Stimulated activated CD4-positive, alpha-beta T cell treated with anti-CD3 and anti-CD28 coated beads, Interleukin-12 subunit alpha, Interleukin-12 subunit beta, amount 100 ng/mL, for 4 hours (primary cell): ENCODE measurements at places on chromosomes 16 and 17.

- DNase-seq = no peak
Observed at GRCh38 chr17:64718058-64718457, 56.0 kb upstream of the SMURF2 start.

DNA sequence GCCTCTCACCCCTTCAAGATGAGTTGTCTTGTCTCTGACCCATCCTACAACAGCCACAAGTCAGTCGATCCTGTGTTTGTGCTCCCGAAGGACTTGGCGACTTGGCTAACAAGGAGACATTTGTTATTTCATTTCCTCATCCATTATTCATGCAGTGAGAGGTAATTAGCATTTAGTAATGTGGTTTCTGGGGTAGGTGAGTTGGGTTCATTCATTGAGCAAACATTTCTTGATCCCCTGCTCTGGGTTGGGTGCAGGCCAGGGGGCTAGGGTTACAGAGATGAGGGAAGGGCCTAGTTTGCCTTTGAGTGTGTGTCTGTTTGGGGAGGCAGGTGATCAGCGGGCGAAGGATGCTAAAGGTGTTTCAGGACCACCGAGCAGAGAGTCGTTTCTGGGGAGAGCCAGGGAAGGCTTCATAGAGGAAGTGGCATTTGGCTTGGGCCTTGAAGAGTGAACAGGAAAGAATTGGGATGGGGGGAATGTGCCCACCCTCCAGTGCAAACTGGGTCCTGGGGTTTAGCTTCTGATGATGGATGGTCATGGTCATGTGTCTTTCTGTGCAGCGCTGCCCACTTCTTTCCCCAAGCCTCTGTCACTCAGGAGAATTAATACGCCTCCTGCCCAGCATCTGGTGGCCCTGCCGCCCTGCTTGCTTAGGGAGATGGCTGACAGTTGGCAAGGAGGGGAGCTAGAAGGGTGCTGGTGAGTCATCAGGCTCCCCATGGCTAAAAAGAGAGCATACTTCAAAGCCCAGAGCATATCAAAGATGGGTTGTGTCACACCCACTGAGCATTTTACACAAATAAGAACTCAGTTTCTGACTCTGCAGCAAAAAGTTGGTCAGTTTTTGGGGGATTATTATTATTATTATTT is 38.5 kb downstream of the MSI2 start:
- peak; percentile 19 for DNase-seq

- peak; percentile 66 for DNase-seq
Observed at GRCh38 chr17:8994319-8994718, 27.0 kb upstream of the NTN1 start.

GRCh38 chr17:48241131-48241591 is 133.6 kb downstream of the SNX11 start:
- DNase-seq = no peak

GRCh38 chr16:60302676-60303075 is 1568.6 kb upstream of the GOT2 start:
- DNase-seq = no peak

GRCh38 chr16:83343935-83344366 is 463.8 kb upstream of the HSBP1 start:
- DNase-seq = no peak

- DNase-seq = no peak
Observed at GRCh38 chr17:40419559-40420331, 2.0 kb upstream of the TOP2A start.

GRCh38 chr17:66739553-66739952 is 95.4 kb upstream of the CACNG5 start:
- no peak for DNase-seq

- DNase-seq = no peak
Observed at GRCh38 chr16:13438064-13438463, 481.9 kb upstream of the ERCC4 start.

GRCh38 chr17:7029659-7030058 is 6.2 kb upstream of the SLC16A13 start:
- DNase-seq = no peak

- no peak for DNase-seq
Observed at GRCh38 chr16:85446951-85447692, 166.0 kb upstream of the GSE1 start.

- DNase-seq = no peak
Observed at GRCh38 chr17:69300222-69300621, 26.7 kb downstream of the ABCA5 start.

GRCh38 chr17:3574231-3574630 is 16.6 kb upstream of the TRPV3 start:
- DNase-seq = no peak

DNA sequence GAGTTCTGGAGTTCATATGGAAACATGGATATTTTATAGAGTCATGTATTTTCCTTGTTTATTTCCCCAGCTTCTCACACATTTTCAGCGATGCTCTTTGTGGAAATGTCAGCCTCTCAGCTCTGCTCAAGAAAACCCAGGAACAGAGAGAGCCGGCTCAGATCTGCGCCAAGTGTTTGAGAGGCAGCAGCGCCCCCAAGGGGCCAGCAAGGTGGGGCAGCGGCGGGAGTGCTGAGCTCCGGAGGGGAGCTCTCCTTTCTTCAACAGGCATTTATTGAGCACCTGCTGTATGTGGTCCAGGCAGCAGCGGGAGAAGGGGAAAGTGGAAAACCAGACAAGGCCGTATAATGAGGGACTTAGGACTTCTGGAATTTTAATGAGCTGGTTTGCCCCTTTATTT is 421.1 kb upstream of the C16orf82 start:
- DNase-seq = peak; percentile 42

- no peak for DNase-seq
Observed at GRCh38 chr17:37339321-37339720, 36.5 kb upstream of the C17orf78 start.

- no peak for DNase-seq
Observed at GRCh38 chr17:61219460-61219859, 180.2 kb upstream of the TBX2 start.

- DNase-seq = no peak
Observed at GRCh38 chr17:62925267-62925836, 40.7 kb upstream of the TANC2 start.

DNA sequence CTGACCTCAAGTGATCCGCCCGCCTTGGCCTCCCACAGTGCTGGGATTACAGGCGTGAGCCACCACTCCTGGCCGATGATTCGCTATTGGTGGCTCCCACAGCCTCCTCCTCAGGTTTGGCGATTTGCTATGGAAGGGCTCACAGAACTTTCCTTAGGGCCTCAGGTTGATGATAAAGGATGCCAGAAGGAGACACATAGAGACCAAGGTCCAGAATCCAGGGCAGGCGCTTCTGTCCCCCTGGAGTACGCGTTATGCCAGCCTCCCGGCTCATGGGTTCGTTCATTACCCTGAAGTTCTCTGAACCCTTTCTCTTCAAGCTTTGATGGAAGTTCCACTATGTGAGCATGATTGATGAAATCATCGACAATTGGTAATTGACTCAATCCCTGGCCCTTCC is 19.9 kb downstream of the LGALS3BP start:
- DNase-seq = no peak

GRCh38 chr16:11913425-11914079 is 2.2 kb downstream of the GSPT1 start:
- no peak for DNase-seq

- DNase-seq = no peak
Observed at GRCh38 chr17:57694051-57694450, 51.0 kb downstream of the CCDC182 start.

- DNase-seq = no peak
Observed at GRCh38 chr17:13212860-13213259, 195.0 kb upstream of the ELAC2 start.

GRCh38 chr16:84419730-84420129 is 51.4 kb downstream of the ATP2C2 start:
- DNase-seq = no peak

- no peak for DNase-seq
Observed at GRCh38 chr17:80116276-80116920, 15.0 kb downstream of the GAA start.

DNA sequence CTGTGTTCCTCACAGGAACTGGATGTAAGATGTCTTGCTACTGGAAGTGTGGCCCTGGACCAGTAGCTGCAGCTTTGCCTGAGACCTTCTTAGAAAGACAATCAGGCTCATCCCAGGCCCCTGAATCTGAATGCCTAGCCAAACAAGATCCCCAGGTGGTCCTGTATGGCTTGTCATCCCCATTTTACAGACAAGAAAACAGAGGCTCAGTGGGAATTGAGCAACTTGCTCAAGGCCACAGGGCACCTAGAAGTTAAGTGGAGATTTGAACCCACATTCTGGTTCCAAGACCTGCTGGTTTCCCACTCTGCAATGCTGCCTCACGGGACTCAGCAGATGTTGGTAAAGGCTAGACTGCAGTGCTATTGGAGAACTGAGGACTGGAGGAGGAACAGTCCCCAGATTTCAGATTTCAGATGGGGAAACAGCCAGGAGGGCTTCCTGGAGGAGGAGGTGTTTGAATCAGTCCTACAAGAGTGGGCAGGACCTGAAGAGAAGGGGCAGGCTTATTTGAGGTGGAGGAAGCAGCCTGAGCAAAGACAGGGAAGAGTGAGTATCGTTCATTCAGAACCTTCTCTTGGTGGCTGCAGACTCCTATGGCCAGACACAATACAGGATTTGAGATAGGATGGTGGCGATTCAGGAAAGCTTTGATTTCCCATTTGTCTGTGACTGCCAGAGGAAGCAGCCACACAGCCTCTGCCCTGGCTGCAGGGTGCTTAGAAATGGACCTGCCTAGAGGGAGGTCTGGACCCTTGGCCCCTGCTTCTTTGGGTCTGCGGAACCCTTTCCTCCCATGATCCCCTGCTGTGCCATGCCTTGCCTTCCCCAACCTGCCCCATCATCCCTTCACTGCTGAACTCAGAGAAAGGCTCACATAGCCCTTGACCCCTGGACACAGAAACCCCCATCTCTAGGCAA is 233.4 kb upstream of the NLRP1 start:
- no peak for DNase-seq

GRCh38 chr17:48734333-48735061 is 5.9 kb upstream of the HOXB13 start:
- DNase-seq = no peak

- DNase-seq = no peak
Observed at GRCh38 chr17:1302761-1303160, 23.3 kb downstream of the TRARG1 start.

GRCh38 chr16:51055434-51055833 is 95.6 kb downstream of the SALL1 start:
- no peak for DNase-seq

DNA sequence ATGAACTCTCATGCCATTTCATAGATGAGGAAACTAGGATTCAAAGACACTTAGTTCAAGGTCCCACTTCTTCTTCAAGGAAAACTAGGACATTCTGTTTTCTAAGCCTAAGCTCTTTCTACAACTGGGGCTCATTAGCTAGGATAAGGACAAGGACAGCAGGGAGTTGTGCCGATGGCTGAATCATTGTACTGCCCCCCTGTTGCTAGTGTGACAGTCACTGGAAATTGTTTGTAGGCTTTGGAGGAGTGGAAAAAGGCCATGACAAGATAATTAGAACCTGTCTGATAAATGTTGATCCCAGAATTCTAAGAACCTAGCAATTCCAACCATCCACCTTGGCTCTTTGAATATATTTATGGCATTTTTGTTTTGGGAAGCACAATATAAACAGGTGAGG is 445.7 kb downstream of the CDH8 start:
- no peak for DNase-seq

DNA sequence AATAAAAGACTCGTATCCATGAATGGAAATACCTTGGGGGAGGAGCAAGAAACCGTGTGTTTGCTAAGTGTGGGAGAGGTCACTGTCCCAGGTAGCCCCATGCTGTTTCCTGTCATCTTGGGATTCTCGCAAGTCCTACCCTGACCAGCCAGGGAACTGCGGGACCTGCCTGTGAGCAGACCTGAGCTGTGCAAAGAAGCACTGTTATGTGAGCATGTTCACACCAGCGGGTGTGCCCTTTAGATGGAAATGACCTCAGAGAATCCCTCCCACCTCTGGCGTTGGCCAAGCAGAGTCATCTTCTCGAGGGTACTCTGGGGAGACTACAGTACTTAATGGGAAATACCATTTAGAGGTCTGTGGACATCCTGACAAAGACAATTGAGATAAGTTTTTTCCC is 127.0 kb upstream of the MON1B start:
- no peak for DNase-seq

DNA sequence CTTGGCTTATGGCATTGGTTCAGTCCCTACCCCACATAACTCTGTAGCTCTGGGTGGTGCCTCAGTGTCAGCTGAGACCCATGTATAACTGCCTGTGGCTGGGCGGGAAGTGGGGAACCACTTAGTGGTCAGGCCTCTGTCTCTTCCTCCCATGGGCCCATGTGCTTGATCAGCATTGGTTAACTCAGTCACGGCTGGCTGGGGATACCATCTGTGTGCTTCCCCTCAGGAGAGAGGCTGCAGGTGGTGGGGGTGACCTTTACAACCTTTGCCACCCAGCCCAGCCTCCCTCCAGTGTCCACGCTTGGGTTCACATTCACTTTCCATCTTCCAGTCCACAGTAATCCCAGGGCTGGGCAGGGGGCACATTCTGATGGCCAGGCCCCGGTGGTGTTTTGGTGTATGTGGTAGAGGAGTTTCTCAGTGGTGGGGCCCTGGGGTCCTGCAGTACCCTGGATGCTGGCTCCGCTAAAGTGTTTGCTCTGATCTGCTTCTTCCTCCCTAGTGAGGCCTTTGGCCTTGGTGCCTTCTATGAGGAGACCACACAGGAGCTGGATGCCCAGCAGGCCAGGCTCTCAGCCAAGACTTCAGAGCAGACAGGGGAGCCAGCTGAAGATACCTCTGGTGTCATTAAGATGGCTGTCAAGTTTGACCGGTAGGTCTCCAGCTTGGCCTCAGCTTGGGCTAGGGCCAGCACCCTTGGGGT is 10.2 kb upstream of the NFATC3 start:
- no peak for DNase-seq

GRCh38 chr17:37839196-37839978 is 84.8 kb upstream of the TBC1D3K start:
- no peak for DNase-seq

- no peak for DNase-seq
Observed at GRCh38 chr16:2145843-2146242, 2.6 kb upstream of the RAB26 start.

DNA sequence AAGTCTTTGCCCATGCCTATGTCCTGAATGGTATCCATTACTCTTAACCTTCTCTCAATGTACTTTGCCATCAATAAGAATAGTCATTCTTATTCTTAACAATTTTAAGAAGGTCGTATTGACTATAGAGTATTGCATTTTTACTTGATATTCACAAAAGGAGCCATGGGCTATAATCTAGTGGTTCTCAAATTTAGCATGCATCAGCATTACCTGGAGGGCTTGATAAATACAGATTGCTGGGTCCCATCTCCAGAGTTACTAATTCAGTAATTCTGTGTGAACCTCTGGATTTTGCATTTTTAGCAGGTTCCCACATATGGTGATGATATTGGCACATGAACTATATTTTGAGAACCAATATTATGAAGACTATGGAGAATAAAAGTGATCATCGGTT is 89.6 kb downstream of the ABCA8 start:
- no peak for DNase-seq

DNA sequence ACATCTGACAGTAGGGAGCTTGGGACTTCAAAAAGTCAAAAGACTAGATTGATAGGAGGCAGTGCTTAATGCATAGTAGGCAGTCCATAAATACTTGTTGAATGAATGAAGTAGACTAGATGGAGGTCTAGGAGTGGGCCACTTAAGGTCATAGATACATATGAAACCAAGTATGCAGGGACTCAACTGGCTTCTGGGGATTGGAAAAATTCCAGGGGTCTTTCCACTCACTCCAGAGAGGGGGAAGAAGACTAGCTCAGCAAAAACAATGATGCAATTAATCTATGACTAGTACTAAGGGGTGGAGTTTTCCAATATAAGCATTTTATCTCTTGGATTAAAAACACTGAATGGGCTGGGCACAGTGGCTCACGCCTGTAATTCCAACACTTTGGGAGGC is 298.3 kb upstream of the XYLT1 start:
- no peak for DNase-seq
